ENCODE measurements at places on chromosomes 5 and 9. TPM values are rescaled to one million over a fixed set of nuclear protein-coding genes. Genes with fewer than 3 reads are reported as not detected.

TLR4 gene
- 0.22 TPM for total RNA-seq

KIF4B gene
- not detected for total RNA-seq

PCDHGB3 gene
- 0.52 TPM for total RNA-seq

ECM2 gene
- total RNA-seq, result not detected

RMRP gene
- 10,171 TPM for total RNA-seq

ADGRD2 gene
- not detected for total RNA-seq

STPG3 gene
- total RNA-seq, result not detected

KIF27 gene
- total RNA-seq, result 4.6 TPM

PROB1 gene
- total RNA-seq, result 1.5 TPM

PCDHA11 gene
- total RNA-seq, result not detected

INIP gene
- 29.1 TPM for total RNA-seq

ABO gene
- not detected for total RNA-seq

ANKHD1 gene
- 47.5 TPM for total RNA-seq

OR13J1 gene
- not detected for total RNA-seq

ADAMTSL1 gene
- total RNA-seq, result 0.40 TPM

JAKMIP2 gene
- 0.69 TPM for total RNA-seq

FOXD4L6 gene
- total RNA-seq, result 0.07 TPM

MLLT3 gene
- total RNA-seq, result 15.4 TPM

CYFIP2 gene
- total RNA-seq, result 49.9 TPM

SMIM33 gene
- total RNA-seq, result not detected

ATG10 gene
- 11.0 TPM for total RNA-seq

GPR150 gene
- total RNA-seq, result not detected

PCDHGA6 gene
- 1.2 TPM for total RNA-seq

PALM2AKAP2 gene
- 1.4 TPM for total RNA-seq

C9 gene
- total RNA-seq, result not detected

FREM1 gene
- not detected for total RNA-seq

ARL14EPL gene
- not detected for total RNA-seq

ZDHHC11B gene
- 0.26 TPM for total RNA-seq

AIF1L gene
- total RNA-seq, result 4.2 TPM

NOP16 gene
- 49.4 TPM for total RNA-seq

TLX3 gene
- total RNA-seq, result not detected

TOR4A gene
- 32.0 TPM for total RNA-seq

CYLC2 gene
- not detected for total RNA-seq

CCL27 gene
- total RNA-seq, result not detected

IER5L gene
- total RNA-seq, result 40.5 TPM

GGTA1 gene
- total RNA-seq, result not detected

GRM6 gene
- not detected for total RNA-seq

GABRB2 gene
- total RNA-seq, result not detected

LVRN gene
- total RNA-seq, result 0.64 TPM

MAN1B1 gene
- 53.6 TPM for total RNA-seq

DRD1 gene
- not detected for total RNA-seq

DOLK gene
- total RNA-seq, result 18.3 TPM

INSYN2B gene
- 0.97 TPM for total RNA-seq

MARVELD2 gene
- 9.3 TPM for total RNA-seq

NOL8 gene
- total RNA-seq, result 38.5 TPM
